ENCODE measurements at places on chromosomes 13 and 19.

DNA sequence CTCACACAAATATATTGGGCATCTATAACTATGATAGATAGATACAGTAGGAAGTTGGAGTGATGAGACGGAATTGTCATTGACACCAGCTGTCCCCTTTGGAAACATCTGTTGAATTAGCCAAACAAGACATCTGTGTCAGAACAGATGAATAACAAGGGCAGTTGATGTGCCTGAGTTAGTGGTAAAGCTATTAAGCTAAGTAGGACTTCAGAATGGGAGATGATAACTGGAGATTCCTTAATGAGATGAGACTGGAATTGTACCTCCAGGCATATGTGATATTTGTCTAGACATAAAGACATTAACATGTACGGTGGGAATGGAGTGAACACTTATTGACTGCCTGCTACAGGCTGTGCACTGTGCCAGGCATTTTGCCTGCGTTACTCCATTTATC is 78.7 kb downstream of the MBNL2 start:
- no peak for DNase-seq

GRCh38 chr13:26168835-26169234 is 53.3 kb downstream of the RNF6 start:
- no peak for DNase-seq

DNA sequence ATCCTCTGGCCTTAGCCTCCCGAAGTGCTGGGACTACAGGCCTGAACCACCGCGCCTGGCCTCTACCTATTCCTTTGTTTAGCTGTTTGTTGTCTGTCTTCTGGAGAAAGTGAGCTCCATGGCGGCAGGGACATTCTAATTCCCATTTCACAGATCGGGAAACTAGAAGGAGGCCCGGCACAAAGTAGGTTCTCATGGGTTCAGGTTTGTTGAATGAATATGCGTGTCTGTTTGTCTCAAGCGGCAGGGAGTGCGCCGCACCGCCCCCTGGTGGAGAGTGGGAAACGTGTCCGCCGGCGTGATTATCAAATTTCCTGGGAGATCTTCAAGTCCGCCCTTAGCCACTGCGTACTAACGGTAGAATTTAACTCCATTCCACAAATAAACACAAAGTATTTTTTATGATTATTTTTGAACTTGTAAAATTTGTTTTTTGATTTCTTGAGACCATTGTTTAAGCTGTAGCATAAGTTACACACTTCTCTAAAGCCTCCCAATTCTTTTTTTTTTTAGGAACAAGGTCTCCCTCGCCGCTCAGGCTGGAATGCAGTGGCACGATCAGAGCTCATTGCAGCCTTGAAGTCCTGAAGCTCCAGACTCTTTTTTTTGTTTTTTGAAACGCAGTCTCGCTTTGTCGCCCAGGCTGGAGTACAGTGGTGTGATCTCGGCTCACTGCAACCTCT is 8.9 kb upstream of the CCDC9 start:
- peak; percentile 71 for DNase-seq

DNA sequence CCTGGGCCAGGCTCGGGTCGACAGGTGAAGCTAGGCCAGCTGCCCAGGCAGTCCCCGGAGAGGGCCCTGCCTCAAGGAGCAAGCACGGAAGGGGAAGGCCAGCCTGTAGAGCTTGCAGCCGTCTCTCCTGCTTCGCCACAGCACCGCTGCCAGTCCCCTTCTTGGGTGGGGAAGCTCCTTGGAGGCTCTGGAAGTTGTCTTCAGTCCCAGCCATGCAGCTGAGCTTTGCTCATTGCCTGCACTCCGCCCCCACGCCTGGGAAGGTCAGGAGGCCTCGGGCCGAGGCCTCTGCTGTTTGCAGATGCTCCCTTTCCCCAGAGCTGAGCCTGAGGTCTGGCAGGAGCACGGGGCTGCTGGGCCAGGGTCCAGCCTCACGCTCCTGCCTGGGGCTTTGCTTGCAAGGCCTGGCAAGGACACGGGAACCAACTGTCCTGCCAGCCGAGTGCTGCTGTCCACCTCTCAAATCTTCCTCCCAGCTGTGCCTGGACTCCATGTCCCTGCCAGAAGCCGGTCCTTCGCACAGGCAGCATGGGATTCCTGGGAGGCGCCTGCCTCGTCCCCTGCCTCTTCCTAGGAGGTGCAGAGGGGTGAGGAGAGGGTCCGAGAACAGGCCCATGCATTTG is 13.3 kb downstream of the PLEKHF1 start:
- DNase-seq = no peak

GRCh38 chr13:46553521-46553885 is 533 bp downstream of the LRCH1 start:
- DNase-seq = no peak
